ENCODE measurements at places on chromosomes 5 and 9.

GRCh38 chr9:100197553-100197952 lies 98.5 kb downstream of the INVS start:
- DNase-seq: no peak

DNA sequence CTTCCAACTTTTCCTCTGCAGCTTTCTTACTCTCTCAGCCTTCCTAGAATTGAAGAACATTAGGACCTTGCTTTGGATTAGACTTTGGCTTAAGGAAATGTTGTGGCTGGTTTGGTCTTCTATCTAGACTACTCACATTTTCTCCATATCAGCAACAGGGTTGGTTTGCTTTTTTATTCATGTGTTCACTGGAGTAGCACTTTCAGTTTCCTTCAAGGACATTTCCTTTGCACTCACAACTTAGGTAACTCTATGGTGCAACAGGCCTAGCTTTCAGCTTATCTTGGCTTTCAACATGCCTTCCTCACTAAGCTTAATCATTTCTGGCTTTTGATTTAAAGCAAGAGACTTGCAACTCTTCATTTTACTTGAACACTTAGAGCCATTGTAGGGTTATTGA lies 153.1 kb downstream of the CCDC192 start:
- no peak for DNase-seq

GRCh38 chr5:151167022-151167421 lies 9.4 kb upstream of the ANXA6 start:
- DNase-seq: no peak

DNA sequence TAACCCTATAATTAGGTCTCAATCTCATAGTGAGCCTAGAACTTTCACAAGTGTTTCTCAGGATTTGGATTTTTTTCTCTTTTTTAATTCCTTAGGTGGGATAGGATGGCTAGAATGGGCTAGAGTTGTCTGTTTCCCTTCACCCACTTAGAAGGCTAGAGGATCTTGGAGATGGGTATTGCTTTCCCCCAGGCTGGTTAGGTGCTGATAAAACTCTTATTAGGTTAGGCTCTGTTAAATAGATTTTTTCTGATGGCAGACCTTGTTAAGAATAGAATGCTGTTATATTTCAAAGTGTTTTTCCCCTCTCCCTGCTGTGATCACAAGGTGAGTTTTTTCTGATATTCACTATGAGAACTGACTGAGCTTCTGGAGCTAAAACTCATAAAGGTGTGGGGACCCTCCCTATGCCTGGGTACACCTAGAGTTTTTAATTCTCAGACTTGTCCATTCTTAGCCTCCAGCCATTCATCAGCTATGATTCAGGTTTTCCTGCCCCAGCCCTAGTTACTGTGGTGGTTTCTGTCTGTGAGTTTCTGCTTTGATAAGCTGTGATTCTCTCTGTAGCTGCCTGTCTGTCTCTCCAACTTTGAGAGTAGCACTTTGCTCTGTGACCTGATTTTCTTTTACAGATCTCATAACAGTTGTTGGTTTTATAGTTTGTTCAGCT lies 132.4 kb downstream of the HACD4 start:
- DNase-seq: peak; percentile 51

DNA sequence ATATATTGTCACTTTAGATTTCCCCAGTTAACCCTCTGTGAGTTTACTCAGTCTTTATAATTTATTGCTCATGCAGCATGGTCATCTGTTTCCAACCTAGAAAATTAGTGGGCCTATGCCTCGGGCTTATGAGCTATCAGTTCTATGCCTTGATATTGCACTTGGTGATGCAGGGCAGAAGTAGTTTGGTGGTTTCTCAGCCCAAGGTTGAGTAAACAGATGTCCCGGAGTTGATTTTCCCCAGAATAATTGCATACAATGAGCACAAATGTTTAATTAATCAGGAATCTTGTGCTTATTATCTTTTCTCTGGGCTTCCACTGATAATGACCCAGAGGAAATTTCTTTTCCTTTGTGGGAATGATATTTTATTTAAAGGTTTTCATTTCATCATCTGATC lies 474.0 kb downstream of the CCDC171 start:
- DNase-seq: no peak

- DNase-seq: peak; percentile 74
These were observed 69.7 kb downstream of the PIK3R1 start for GRCh38 chr5:68285075-68285840.

DNA sequence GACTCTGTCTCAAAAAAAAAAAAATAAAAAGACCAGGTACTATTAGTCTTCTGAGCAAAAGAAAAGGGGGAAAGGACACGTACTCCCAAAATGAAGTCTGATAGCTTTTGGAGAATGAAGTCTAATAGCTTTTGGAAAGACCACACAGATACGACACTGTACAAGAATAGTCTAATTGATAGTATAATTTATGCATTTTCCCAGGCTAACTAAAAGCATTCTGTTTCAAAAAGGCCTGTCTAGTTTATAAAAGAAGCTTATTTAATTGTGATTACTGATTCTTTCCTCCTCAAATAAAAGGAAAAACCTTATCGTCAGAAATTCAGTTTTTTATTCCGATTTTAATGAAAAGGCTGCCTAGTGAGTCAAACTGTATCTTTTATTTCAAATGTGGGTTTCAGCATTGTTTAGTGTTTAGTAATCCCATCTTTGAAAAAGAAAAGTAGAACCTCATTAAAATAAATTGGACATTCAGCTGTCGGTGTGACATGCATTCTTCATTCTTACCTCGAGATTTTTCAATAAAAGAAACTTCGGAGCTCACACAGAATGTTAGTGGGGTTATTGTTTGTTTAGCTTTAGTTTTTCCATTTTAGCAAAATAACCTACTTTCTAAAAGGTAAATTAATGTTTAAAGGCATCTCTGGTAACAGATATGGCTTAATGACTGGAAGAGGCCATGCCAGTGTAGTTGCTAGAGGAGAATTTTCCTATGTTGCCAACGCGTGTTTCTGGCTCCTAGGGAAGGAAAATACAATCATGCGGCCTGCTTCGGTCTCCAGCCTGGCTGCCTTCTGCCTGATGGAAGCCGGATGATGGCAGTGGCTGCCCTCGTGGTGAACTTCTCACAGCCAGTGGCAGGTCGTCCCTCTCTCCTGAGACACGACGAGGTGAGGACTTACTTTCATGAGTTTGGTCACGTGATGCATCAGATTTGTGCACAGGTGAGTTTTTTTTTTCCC lies 70.0 kb downstream of the NLN start:
- peak; percentile 24 for DNase-seq

GRCh38 chr9:17800418-17800817 lies 221.6 kb downstream of the SH3GL2 start:
- DNase-seq: no peak

DNA sequence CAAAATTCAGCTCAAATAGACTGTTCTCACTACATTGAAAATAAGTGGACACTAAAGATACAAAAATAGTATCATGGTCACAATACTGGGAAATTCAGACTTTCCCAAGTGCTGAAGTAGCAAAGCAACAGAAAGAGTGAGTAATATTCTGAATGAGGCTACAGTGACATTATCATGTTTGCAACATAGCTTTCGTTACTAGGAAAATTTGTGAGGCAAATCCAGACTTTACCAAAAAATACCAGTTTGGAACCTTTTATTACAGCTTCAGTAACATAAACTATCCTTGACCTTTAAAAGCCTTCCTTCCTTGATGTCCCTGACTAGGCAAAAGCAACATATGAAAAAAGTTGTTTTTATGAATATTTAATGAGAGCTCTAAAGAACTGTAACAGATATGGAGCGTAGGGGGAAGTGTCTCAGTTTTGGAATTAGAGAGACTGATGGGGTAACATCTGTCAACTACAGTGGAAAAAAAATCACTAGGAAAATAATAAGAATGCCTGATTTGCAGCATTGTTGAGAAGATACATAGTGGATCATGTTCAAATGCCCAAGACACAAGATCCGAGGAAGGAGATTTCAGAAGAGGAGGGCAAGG lies 312.9 kb downstream of the ADGRV1 start:
- DNase-seq: no peak
